Breast epithelium (tissue), 4 donors: ENCODE measurements at places on chromosomes 2 and 18. TPM values are rescaled to one million over a fixed set of nuclear protein-coding genes. Genes with fewer than 3 reads are reported as not detected.

DNA sequence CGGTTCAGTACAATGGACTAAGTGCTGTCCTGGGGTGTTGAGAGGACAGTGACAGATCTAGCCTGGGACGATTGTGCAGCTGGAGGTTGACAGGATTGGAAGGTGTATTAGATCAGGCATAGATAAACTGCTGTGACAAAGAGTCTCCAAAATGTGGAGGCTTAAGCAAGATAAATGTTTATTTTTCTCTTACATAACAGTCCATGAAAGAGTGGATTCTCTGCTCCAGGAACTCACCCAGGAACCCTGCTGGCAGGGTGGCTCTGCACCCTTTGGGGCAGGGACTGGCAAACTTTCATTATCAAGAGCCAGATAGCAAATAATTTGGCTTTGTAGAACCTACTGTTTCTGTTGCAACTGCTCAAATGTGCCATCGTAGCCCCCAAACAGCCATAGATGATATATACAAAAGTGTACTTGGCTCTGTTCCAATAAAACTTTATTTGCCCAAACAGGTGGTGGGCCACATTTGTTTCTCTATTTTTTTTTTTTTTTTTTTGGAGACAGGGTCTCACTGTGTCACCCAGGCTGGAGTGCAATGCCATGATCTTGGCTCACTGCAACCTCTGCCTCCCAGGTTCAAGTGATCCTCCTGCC, 9.7 kb downstream of the HRH4 start:
- DNase-seq, result no peak

- no peak for DNase-seq
These were observed 7.1 kb downstream of the HOXD8 start for GRCh38 chr2:176136374-176137251.

GRCh38 chr2:11505652-11506610, 27.9 kb upstream of the GREB1 start:
- DNase-seq, result peak; percentile 32

The LAMA1 gene
- total RNA-seq, result 14.7 TPM

The HNRNPLL gene
- 75.1 TPM for total RNA-seq

- DNase-seq, result no peak
These were observed 5.6 kb downstream of the TMEM247 start for GRCh38 chr2:46485002-46485401.

The DCC gene
- total RNA-seq, result 0.15 TPM

The FEV gene
- total RNA-seq, result not detected

The VIL1 gene
- total RNA-seq, result 2.9 TPM

The MC5R gene
- total RNA-seq, result not detected

The RGPD4 gene
- total RNA-seq, result not detected

The TUBB6 gene
- total RNA-seq, result 302 TPM

The C2orf72 gene
- total RNA-seq, result 0.16 TPM

DNA sequence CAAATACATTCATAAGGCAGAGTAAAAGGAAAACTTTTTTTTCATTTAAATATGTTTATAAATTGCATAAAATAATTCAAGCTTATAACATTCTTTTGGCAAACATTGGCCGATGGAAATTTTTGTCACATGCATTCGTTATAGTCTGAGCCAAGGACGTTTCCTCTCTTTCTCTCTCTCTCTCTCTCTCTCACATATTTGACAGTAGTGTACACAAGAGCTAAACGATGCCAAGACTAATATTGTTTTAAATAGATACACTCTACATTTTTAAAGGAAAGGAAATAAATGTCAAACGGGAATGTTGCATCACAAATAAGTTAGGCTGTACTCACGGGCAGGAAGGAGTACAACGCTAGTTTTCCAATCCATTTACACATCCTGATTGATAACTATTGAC, 251.1 kb upstream of the SMIM21 start:
- DNase-seq, result no peak

DNA sequence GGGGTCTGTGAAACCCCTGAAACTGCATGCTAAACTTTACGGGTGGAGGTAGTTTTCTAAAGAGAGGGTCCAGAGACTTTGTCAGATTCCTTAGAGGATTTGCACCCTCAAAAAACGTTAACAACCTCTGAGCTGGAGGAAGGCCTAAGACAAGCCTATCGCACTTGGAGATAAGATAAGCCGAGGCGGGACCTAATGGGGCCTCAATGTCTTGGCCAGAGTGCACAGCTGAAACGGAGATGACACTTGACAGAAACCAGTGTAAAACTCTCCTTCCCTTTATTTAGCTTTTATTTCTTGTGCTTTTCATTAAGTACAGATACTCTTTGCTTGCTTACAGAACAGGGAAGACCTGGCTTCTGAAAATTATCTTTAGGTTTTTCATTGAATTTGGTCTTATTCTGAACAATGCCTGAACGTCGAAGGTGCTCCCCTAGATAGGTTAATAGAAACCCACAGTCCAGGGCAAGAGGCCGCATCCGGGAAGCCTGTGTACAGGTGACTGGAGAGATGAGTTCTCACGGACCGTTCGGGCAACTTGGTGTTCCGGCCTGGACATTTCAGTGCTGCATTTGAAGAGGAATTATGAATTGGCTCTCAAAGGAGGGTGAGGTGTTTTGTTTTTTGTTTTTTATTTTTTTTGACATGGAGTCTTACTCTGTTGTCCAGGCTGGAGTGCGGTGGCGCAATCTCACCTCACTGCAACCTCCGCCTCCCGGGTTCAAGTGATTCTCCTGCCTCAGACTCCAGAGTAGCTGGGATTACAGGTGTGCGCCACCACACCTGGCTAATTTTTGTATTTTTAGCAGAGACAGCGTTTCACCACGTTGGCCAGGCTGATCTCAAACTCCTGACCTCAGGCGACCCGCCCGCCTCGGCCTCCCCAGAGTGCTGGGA, 49.7 kb downstream of the SH3BP4 start:
- DNase-seq, result no peak

DNA sequence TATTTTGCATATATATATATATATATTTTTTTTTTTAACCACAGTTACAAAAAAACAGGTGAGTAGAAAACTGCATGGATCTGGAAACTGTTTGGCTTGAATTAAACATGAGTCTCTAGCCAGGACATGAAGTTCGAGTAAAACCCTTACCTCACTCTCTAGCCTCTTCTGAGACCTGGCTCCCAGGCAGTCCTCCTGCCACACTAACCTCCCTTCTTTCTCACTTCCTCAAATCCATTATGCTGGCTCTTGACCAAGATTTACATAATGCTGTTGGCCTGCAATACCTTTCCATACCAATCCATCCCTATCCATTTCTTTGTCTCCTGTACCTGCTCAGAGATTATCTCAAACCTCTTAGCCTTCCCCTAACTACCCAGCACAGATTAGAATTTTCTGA, 34.0 kb downstream of the PIGN start:
- DNase-seq, result no peak

DNA sequence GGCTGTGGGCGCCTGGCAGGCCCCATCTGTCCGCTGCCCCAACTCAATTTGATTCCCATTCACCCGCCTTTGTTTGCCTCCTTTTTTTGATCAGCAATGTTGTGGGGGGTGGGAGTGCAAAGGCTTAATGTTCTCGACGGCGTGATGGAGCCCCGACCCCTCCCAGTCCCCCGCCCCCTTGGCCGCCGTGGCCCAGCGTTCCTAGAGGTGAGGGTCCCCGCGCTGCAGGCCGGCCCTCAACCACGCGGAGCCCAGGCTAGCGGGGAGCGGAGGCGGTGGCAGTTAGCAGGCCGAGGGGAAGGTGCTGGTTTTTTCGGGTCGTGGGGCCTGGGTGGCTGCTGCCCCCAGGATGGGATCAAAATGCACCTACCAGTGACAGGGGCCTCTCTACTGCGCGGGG, 274.7 kb upstream of the SKOR2 start:
- no peak for DNase-seq

The LYPD1 gene
- total RNA-seq, result 1.9 TPM

The ADGRF3 gene
- total RNA-seq, result not detected

GRCh38 chr2:158104903-158105302, 3.2 kb downstream of the UPP2 start:
- no peak for DNase-seq

- no peak for DNase-seq
These were observed 36.0 kb upstream of the TTC27 start for GRCh38 chr2:32591669-32592463.

DNA sequence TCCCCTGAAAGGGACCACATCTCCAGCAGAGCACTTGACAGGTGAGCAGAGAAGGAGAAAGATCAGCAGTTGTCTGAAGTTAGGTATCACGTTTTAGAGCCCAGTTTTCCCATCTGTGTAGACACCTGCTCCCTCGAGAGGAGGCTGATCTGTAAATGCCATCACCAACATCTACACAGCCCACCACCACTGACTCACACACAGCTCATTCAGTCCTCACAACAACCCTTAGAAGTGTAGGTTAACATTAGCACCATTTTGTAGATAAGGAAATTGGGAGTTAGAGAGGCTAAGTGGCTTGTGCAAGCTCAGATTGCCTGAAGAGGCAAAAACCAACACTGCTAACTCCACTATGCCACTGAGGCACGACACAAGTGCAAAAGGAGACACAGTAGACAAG, 37.2 kb upstream of the STAT1 start:
- no peak for DNase-seq

DNA sequence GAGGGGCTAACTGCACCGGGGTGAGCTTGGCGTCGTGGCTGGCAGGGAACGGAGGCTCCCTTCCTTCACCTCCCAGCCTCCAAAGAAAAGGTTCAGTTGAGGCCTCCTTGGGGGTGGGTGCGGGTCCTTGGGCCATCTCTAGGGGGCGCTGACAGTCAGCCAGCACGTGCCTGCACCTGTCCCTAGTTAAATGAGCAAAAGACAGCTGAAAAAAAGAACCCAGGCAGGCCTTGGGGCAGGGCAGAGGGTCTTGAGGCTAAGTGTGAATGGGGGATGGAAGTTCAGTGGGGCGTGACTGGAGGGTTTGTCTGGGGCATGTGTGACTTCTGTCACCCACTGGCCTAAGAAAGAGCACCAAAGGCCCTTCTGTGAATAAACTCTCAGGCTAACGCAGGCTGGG, 56.4 kb downstream of the ZFP36L2 start:
- DNase-seq, result no peak

- no peak for DNase-seq
These were observed 106.5 kb downstream of the PIGN start for GRCh38 chr18:62080172-62080900.

The CNDP1 gene
- not detected for total RNA-seq

The ADRA2B gene
- total RNA-seq, result 1.6 TPM

DNA sequence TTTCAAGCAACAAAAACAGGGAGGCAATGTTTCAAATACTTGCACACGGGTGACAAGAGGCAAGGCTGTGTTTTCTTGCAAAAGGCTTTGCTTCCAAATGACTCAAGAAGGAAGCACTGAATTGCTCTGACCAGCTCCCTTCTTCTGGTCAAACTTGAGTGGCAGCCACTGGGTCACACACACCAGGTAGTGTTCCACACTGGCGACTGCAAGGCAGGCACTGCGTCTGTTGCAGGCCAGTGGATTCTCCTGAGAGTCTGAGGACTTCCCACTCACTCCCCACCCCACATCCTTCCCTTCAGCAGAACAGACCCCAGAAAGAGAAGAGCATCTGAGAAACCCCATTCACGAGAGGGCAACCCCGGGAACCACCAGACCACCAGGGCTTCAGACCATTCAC, 19.8 kb downstream of the PARD6G start:
- no peak for DNase-seq

The RGPD3 gene
- 1.6 TPM for total RNA-seq

GRCh38 chr2:75155115-75155514, 44.2 kb downstream of the TACR1 start:
- no peak for DNase-seq

The SERPINB4 gene
- total RNA-seq, result not detected

- DNase-seq, result no peak
These were observed 80.2 kb downstream of the SMAD4 start for GRCh38 chr18:51110073-51110797.

DNA sequence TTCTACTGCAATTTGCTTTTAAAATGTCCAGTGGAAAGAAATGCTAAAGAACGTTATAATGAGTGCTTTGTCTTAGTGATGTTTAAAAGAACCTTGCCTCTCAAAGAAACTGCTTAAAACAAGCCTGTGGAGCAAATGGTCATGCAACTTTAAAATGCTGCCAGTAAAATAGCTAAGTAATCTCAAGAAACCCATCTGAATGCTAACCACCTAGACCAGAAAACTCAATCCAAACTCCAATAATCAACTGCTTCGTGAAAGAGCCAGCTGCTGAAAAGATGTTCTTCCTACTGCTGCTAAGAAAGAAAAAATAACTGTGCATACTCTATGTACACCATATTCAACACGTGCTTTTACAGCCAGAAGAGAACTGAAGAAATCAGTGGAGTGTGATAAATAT, 145.6 kb downstream of the PDE1A start:
- no peak for DNase-seq

The TEX44 gene
- not detected for total RNA-seq

- DNase-seq, result no peak
These were observed 39.7 kb upstream of the PNPT1 start for GRCh38 chr2:55733335-55733734.

The SLC5A7 gene
- not detected for total RNA-seq

DNA sequence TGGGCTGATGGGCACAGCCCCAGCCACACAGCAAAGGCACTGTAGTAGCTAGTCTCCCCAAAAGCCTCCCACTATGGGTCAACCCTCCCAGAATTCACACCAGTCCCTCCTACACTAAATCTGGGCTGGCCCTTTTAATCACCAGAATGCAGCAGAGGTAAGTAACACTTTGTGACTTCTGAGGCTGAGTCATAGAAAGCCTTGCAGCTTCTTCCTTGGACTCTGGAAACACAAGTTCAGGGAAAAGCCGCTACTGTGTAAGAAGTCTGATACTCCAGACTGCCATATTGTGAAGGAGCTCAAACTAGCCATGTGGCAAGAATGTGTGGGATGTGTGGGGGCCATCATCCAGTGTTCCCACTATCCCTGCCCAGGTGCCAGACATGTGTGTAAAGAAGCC, 19.0 kb upstream of the SIX2 start:
- DNase-seq, result no peak

GRCh38 chr18:31942291-31942998, 483 bp downstream of the TRAPPC8 start:
- DNase-seq, result peak; percentile 26

GRCh38 chr2:240294514-240294913, 140.9 kb upstream of the GPC1 start:
- DNase-seq, result no peak

The B3GNT7 gene
- 1.3 TPM for total RNA-seq

The KRTCAP3 gene
- 14.7 TPM for total RNA-seq

- no peak for DNase-seq
These were observed 11.5 kb downstream of the ASAP2 start for GRCh38 chr2:9217838-9218770.

DNA sequence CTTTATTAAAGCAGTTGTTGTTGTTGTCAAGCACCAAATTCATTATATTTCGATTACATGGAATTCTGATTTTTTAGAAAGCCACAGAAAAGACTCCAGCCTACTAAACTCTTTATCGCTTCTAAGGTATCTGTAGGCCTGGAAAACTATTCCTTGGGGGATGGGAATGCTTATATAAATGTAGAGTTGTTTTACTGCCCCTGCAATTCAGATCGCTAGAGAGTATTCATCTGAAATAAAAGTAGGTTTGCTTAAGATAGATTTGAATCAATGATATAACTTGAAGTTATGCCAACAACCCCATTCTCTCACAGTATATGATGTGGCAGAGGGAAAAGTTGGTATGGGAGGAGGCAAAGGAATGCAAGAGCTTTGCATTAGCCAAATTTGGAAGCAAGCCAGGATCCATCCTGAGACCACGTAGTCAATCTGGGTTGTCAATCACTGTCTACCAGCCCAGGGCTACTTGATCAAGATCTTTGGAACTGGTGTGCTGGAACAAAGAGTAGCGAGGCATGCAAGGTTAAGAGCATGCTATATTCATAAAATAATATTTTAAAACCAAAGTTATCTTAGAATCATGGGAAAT, 95.9 kb downstream of the LYPD6B start:
- DNase-seq, result no peak
